ENCODE measurements at places on chromosomes 11 and 22.
A peak's percentile ranks its signal among the peaks of the same experiment; 100 is the strongest.

DNA sequence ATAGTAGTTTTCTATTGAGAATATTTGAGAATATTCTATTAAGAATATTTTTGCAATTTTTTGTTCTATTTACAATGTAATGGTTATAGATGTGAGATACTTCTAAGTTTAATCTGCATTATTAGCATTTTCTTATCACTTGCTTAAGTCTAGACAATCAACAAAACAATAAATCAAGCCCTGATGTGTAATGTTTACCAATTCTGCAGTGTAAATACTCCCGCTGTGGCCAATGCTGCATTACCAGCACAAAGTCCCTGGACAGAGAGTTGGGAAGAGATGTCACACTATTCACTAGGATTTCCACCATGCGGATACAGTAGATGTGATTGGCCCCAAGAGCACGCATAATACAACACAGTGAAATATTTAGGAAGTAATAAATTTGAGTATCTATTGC is 47.6 kb upstream of the GCAT start:
- no peak for DNase-seq

- DNase-seq = no peak
These were observed 510.5 kb upstream of the CCDC179 start for GRCh38 chr11:23370580-23371275.

- DNase-seq = peak; percentile 70
These were observed 1.9 kb downstream of the POLD4 start for GRCh38 chr11:67351275-67352005.

GRCh38 chr11:12668166-12668565 is 6.1 kb upstream of the TEAD1 start:
- no peak for DNase-seq

- peak; percentile 76 for DNase-seq
These were observed 48.2 kb upstream of the SMCO4 start for GRCh38 chr11:93591247-93591898.

DNA sequence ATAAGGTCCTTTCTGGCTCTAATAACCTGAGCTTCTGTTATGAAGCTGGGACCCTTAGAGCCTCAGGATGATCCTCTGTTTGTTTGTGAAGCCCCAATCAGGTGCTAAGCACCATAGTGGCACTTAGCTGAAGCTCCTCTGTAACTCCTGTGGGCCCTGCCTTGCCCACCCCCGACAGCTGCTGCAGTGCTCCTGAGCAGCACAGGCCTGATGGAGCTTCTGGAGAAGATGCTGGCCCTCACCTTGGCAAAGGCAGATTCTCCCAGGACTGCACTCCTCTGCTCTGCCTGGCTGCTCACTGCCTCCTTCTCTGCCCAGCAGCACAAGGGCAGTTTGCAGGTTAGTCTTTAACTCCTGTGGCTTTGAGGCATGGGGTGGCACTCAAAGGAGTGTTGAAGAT is 19.0 kb upstream of the CCDC134 start:
- no peak for DNase-seq

- no peak for DNase-seq
These were observed 66.3 kb downstream of the CABIN1 start for GRCh38 chr22:24077416-24077815.

DNA sequence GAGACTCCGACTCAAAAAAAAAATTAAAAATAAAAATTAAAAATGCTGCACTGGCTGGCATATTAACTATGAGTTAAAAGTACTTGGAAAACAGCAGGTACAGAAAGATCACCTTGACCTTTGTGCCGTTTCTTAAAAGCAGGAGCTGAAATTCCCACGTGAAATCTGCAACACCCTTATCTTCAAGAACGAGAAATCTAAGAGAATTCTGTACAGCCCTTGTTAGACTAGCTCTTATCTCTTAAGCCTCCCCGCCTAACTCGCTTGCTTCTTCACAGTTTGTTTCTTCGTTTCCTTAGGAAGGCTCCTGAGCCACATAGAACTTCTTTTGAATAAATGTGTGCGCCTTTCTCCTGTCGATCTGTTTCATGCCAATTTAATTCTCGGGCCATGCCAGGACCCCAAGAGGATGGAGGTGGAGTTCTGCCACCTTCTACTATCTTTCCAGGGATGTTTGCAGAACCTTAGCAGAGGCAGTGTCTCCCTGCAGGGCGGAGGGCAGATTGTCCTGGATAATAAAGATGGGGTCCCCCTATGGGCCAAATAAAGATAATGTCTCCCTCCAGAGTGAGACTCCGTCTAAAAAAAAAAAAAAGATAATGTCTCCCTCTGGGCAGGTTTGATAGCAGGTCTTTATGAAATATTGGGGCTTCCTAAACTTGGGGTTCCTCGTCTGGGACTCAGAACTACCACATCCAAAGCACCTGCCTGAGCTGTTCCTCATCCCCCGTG is 27.4 kb upstream of the SYT8 start:
- no peak for DNase-seq

DNA sequence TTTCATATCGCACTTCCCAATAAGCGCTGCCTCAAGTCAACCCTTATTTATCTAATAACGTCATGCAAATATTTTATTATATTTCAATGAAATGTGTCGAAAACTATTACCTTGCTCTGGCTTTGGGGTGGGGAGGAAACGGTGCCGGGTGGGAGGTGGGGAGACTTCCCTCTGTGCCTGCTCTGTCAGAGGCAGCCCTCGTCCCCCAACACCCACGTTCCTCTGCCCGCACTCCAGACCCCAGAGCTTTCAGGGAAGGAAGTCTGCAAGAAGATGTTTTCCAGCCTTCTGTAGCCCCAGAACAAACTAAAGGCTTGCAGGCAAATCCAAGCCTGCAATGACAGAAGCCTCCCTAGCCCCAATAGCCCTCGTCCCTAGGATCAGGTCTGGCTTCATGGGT is 235.7 kb downstream of the BUD13 start:
- DNase-seq = no peak

DNA sequence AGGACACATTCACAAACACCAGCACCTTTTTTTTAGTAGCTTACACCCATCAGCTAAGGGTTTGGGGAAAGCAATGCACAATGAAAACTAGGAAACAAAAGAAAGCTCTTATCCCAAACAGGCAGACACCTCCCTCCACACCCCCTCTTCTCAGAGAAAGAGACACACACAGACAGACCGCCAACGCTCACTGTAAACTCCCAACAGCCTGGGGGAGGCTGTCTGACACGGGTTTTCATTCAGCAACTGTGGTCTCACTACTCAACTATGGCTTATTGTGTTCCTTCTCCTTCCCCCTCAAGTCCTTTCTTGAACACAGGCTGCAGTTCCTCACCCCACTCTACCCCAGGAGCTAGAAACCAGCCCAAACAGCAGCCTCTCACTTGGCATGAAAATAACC is 123.4 kb downstream of the C11orf58 start:
- no peak for DNase-seq

GRCh38 chr11:44189986-44190882 is 94.8 kb downstream of the EXT2 start:
- peak; percentile 49 for DNase-seq

- DNase-seq = no peak
These were observed 23.4 kb upstream of the ROBO3 start for GRCh38 chr11:124841840-124842239.

- DNase-seq = peak; percentile 84
These were observed 3.3 kb downstream of the FGF19 start for GRCh38 chr11:69700278-69701140.

DNA sequence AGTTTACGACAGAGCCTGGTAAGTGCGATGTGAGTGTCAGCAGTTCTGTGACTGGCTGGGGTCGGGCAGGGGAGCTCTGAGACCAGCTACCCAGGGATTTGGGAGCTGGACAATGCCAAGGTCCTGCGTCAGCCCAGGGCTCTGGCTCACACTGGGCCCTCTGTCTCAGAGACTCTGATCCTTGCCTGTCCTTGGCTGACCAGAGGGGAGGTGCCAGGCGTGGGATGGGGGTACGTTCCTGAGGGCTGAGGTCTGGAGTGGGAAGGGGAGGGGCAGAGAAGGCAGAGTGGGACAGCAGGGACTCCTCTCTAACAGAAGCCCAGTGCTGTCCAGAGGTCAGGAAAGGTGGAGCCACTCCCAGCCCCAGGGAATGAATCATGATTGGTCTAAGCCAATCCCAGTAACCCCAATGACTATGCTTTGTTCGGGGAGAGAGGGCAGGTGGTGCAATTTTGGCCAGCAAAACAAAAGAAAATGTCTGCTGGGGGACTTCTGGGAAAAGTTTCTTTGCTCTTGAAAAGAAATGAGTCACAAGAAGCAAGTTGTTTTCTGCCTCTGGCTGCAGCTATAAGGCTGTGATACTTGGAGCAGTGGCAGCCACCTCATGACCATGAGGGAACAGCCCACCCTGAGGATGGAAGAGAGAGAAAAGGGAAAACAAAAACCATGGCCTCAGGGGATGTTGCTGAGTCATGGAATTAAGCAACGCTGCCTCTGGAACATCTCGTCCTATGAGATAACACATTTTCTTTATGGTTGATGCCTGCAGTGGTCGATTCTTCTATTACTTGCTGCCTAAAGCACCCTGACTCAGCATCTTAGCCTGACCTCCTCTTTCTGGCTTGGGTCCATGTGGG is 108.3 kb downstream of the CHST1 start:
- no peak for DNase-seq

GRCh38 chr22:47086596-47087248 is 324.3 kb downstream of the TBC1D22A start:
- DNase-seq = no peak

DNA sequence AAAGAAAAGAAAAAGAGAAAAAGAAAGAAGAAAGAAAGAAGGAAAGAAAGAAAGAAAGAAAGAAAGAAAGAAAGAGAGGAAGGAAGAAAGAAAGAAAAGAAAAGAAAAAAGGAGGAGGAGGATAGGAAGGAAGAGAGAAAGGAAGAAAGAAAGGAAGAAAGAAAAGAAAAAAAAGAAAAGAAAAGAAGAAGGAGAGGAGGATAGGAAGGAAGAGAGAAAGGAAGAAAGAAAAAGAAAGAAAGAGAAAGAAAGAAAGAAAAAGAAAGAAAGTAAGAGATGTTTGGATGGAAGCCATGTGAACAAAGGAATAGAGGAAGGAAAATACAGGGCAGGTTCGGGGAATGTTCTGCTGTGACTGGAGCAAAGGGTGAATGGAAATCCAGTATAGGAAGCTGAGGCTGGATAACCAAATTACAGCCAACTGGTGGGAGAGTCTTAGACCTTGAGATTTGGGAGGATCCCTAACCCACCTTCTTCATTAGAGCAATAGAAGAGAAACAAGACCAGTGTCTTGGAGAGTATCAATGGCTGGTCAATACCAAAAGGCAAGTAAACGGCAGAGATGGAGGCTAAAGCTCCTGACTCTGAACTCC is 94.9 kb downstream of the RASSF10 start:
- DNase-seq = no peak

- DNase-seq = no peak
These were observed 5.4 kb upstream of the C11orf87 start for GRCh38 chr11:109416601-109417000.

GRCh38 chr11:75429902-75430713 is 2.9 kb downstream of the KLHL35 start:
- DNase-seq = peak; percentile 83

DNA sequence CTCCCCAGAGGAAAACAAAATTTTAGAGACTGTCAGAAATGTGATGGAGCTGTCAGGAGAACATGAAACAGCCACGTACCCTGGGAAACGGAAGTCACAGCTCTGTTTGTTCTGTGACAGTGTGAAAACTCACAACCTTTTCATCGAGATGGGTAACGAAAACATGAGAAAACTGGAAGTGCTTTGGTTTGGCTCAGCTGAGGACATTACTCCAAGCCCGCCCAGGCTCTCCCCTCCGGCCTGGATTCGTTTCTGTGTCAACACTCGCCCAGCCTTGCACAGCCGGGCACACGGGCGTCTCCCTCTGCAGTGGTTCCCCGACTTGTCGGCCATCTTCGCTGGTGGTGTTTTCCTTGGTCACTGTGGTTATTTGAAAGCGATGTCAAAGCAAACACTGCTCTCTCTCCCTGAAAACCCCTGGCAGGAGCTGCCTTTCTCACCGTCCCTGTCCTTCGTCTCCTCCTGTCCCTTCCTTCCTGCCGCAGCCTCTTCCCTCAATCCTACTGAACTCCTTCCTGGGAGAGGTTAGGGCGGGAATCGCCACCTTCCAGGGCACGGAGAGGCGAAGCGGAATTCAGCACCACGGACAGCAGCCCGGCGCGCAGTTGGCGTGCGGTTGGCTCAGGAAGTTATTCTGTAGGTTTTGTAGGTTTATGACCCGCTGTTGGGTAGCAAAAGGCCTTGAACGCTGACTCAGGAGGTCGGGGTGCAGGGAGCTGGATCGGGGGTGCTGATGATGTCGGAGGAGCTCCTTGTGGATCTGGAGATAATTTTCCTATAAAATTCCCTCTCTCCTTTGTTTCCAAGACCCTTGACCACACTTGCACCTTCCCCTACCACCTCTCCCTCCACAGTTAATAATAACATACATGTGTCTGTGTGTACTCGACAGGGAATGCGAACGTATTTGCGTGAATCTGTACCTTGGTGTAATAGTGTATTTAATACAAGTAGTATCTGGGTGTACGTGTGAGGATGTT is 13.1 kb upstream of the RPS19BP1 start:
- peak; percentile 86 for DNase-seq

GRCh38 chr22:49207008-49208003 is 620.4 kb downstream of the BRD1 start:
- no peak for DNase-seq

DNA sequence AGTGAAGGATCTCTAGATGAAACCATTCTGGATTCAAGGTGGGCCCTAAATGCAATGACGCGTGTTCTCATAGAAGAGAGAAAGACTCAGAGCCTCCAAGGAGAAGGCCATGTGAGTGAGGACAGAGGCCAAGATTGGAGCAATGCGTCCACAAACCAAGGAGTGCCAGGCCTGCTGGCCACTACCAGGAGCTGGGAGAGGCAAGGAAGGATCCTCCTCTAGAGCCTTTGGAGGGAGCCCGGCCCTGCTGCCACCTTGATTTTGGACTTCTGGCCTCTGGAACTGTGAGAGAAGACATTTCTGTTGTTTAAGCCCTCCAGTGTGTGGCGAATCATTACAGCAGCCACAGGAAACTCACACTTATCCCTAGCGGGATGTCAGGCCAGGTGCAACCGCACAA is 52.7 kb upstream of the SHANK2 start:
- no peak for DNase-seq

DNA sequence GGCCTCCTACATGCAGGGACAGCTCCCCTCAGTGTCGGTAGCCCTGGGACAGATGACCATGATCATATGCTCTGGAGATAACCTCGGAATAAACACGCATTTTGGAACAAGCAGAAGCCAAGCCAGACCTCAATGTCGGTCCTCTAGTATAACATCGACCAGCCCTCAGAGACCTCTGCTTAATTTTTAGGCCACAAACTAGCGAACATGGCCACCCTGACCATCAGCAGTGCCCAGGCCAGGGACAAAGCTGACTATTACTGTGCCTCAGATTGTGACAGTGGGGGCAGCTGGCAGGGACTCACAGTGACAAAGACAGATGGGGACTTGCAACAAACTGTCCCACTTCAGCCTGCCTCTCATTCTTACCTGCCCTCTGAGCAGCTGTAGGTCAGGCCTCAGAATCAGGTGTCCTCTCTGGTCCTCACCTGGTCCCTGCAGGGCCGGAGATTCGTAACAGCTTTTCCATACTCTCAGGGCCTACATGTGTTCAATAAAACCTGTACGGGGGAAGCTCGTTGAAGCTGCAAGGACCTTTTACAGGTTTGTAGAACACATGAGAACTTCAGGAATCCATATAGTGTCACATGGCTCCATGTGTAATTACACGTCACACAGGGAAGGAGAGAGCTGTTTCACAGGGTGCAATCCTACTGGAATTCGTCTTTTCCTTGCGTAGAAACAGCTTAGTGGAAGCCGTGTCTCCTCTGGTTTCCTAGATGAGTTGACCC is 72.8 kb upstream of the IGLL5 start:
- no peak for DNase-seq

GRCh38 chr11:84146826-84147225 is 860.7 kb upstream of the CCDC90B start:
- no peak for DNase-seq

GRCh38 chr11:133955081-133955891 is 1.5 kb downstream of the IGSF9B start:
- DNase-seq = no peak

- no peak for DNase-seq
These were observed 82.9 kb downstream of the OSBP2 start for GRCh38 chr22:30777587-30777986.

All from cardiac muscle cell (in vitro differentiated cells and primary cell).